ENCODE measurements at places on chromosomes 12 and 14.

- DNase-seq = no peak
Measured at GRCh38 chr12:94940771-94941170, 62.7 kb downstream of the NDUFA12 start.

- no peak for DNase-seq
Measured at GRCh38 chr14:36870776-36871175, 209.1 kb downstream of the PAX9 start.

DNA sequence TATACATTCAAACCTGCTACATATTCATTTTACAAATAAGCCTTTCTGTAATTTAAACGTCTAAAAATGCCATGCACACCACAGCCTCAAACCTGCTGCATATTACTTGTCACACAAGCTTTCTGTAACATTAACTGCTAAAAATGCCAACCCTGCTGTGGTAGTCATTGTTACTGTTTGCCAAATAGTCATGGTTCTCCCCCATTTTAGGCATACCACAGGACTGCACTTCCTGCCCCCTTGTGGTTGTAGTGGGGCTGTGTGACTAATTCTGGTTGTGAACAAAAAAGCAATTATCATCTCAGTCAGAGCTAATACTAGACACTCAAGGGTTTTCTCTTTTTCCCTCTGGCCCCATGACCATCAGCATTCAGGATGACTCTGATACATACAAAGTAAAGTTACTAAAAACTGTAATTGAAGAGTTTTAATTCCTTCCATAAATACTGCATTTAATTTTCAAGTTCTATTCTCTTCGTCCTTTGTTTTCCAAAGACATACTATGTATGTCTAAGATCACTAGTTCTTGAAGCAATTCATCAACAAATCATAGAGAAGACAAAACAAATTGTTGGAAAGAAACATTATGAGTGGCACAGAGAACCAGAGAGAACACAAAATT lies 5.7 kb upstream of the SLC35F4 start:
- no peak for DNase-seq

DNA sequence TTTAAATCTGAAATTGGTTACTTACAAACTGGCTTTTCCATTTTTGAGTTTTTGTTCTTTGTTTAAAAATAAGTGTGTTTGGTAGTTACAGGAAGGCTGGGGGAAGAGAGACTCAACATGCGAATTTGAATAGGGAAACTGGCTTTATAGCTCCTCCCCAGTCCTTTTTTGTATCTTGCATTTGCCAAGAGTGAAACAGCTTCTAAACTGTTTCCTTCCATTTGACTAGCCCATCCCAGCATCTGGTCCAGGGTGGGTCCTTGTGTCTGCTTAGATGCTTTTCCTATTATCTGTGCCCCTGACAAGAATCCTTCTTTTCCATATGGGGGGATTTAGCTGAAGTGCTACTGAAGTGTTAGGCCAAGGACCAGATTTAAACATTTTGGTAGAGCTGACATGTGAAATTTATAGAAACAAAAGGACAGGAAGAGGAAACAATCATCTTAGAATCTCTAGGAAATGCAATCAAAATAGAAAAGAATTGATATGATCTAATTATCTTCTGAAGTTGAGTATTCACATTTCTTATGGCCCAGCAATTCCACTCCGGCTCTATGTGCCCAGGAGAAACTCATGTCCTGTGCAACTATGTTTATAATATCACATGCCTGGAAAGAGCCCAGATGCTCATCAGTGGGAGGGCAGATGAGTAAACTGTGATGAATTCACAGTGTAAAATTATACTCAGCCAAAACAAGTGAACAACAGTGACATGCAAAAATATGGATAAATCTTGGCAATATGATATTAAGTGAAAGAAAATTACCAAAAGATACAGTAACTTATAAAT lies 7.4 kb downstream of the SMOC1 start:
- no peak for DNase-seq

- no peak for DNase-seq
Measured at GRCh38 chr12:57096748-57097553, 8.0 kb downstream of the NAB2 start.

DNA sequence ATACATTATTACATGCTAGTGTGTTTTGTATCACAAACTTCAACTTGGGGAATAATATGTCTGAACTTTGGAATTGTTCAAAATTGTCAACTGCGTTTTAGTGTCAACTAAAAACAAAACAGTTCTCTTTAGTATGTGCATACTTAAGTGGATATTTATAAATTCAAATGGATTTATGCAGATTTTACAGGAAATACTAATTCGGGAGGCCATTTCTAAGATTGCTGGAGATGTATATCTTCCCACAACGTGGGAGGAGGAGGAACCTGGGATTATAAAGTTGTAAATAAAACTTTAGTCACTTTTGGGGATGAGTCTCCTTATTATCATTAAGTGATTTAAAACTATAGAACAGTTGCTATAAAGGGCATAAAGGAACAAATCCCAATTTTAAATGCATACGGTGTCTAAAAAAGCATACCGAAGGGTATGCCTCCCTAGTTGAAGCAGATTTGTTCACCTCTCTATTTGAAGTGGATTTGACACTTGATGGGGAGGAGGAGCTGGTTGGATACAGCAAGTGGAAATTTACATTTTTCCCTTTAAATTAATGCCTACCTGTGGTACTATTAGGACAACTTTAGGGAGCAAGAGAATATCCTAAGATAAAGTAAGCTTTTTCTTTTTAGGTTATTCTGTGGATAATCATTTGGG lies 2.7 kb downstream of the PDE3A start:
- no peak for DNase-seq

DNA sequence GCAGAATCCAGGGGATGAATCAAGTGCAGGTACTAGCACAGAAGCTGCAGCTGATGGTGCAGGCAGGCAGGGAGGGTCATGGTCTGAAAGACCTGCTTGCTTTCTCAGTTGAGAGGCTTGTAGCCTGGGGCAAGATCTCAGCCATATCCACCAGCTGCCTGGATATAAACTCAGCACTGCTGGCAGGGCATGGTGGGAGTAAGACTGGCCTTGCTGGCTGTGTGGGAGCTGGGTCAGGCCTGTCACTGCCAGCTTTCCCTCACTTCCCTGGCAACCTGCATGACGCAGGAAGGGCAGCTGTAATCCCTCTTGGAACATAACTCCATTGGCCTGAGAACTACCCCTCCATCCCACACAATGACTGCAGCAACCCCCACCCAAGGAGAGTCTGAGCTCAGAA lies 230.1 kb downstream of the ANO6 start:
- DNase-seq = no peak

DNA sequence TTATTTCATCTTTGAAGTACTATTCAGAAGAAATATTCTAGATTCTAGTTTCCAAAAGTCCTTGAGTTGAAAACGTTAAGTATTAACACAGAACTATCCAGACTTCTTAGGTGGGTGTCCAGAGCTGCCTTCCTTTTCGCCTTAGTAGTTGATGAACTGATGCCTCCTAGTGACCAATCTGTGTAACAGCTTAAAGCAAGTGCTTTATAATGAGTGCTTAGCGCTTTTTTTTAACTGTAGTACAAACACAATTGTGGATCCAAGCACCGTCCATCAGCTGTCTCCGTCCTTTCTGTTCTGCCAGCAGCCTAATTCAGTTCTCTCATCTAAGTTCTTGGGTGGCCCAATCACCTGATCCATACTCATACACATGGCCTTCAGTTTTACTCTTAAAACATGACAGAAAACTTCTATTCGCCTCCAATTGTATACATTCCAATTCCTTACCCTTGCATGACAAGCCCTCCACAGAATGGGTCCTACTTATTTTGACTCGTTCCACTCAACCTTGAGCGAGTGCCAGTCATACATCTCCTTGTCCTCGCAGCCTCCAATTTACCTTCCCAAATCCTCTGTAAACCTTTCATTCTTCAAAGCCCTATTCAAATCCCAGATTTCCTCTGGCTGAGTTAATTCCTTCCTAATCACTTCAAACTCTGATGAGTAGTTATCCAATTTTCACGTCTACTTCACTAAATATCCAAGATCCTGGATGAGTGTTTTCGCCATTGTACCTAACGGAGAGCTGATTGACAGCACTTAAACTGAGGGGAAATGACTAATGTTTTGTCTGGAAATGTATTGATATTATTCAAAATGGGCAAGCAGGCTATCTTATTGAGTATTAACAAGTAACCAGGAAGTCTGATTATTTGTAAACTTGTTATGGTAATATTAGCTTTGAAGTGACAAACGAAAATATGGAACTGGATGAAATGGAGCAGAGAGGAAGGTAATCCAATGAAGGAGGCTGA lies 5.8 kb upstream of the PHLDA1 start:
- peak; percentile 80 for DNase-seq

DNA sequence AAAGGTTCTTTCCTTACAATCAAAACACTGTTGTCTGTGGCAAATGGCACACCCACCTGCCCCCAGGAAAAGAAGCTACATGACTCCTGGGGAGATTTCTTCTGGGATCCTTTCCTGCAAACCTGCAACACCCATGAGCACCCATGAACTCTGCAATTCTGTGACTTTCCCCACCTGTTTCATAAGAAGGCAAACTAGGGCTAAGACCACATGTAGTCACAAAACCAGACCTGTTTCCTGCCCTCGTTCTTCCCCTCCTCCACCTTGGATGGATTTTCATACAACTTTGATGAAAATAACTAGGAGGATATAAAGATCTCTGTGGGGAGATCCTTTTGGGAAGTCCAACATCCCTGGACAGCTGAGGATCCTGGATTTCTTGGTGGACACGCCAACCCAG lies 1084.7 kb downstream of the BCL11B start:
- no peak for DNase-seq

DNA sequence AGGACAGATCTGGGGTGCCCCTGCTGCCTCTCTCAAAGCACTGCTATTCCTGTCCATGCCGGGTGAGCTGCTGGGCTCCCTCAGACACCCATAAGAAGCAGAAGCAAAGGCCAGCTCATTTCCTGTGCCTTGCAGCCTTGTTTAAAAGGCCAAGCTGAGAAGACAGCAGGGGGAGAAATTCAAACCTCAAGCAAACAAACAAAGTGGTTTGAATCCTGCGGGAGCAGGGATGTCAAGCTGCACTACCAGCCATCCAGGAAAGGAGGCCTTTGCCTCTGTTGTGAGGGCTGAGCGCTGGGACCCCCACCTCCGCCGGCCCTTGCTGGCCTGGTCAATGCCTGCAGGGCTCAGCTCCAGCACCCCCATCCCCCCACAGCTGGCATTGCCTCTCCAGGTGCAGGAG lies 176.5 kb downstream of the PIWIL1 start:
- peak; percentile 50 for DNase-seq

GRCh38 chr12:60872850-60873713 lies 1277.3 kb downstream of the SLC16A7 start:
- no peak for DNase-seq

DNA sequence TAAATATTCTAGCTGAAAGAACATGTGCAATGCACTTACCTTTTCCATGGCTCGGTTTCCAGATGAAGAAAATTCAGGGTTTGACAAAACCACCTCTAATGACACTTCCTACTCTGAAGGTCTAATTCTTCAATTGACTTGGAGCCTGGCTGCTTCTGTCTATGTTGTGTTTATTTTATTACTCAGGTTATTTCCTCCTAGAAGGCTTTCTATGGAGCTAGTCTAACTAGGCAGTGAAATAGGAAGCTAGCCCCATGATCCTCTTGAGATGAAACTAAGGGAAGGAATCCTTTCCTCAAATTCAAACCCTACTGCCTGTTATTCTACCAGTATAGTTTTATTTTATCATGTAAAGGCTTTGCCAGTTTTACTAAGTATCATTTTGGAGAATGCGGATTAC lies 20.9 kb upstream of the IFNG-AS1 start:
- DNase-seq = no peak

- no peak for DNase-seq
Measured at GRCh38 chr12:24756479-24757024, 192.3 kb downstream of the BCAT1 start.

- DNase-seq = no peak
Measured at GRCh38 chr12:40181490-40181889, 43.3 kb upstream of the LRRK2 start.

GRCh38 chr12:127457726-127458125 lies 809.2 kb upstream of the TMEM132C start:
- no peak for DNase-seq

GRCh38 chr14:43894534-43894933 lies 612.5 kb downstream of the FSCB start:
- no peak for DNase-seq

GRCh38 chr12:93484315-93484981 lies 17.1 kb downstream of the MRPL42 start:
- no peak for DNase-seq

DNA sequence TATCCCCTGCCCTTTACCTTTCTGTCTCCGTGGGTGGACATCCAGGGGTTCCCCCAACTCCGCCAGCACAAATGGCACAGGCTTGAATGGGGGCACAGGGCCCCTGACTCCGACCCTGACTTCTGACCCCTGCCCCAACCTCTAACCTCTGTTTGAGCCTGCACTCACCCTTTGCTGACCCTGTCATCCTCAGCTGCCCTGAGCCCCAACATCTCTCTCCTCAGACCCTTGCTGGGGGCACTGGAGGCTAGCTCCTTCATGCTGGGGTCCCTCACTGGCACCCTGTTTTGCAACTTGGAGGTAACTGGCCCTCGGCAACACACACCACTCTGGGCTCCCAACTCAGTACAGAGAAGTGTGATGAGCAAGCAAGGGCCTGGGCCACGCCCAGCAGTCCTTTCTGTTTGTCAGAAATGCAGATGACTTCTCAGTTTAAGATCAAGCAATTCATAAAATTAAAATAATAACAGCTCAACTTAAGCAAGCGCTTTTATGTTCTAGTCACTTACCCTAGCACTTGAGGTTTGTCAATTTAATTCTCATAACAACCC lies 2.1 kb downstream of the IFI27 start:
- DNase-seq = no peak

DNA sequence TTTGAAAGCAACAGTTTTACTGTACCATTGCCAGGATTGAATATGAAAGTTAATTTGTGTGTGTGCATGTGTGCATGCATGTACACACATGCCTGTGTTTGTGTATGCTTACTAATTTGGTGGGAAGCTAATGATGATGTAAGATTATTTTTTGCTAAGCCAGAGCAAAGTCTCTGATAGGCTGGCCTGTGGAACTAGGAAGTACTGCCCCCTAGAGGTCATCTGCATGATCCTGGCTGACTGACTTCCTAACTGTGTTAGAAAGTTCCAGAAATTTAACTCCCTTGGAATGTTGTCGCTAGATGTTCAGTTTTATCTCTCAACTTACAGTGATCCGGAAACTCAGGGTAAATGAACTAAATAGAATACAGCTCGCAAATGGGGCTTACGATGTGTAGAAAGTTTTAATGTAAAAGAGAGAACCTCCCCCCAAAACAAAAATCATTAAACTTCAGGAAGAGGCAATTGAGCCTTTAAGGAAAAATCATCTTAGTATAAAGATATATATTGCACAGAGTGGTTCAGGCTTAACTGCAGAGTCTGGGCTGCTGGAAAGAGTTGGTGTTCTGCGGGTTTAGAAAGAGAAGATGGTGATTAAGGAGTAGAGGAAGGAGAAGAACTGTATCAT lies 34.3 kb upstream of the SLC38A1 start:
- DNase-seq = peak; percentile 13

GRCh38 chr14:100558966-100559365 lies 28.3 kb downstream of the BEGAIN start:
- no peak for DNase-seq

GRCh38 chr12:119444462-119445044 lies 110.0 kb downstream of the CCDC60 start:
- peak; percentile 30 for DNase-seq

- DNase-seq = no peak
Measured at GRCh38 chr12:67698672-67699581, 50.4 kb downstream of the DYRK2 start.

Measured in NCI-H2107 (cell line).